ENCODE measurements at places on chromosomes 3 and 15.

- DNase-seq, result no peak
These were observed 979.0 kb downstream of the TUSC7 start for GRCh38 chr3:117688583-117688982.

GRCh38 chr3:52250122-52250521 lies 4.6 kb downstream of the PPM1M start:
- no peak for DNase-seq

DNA sequence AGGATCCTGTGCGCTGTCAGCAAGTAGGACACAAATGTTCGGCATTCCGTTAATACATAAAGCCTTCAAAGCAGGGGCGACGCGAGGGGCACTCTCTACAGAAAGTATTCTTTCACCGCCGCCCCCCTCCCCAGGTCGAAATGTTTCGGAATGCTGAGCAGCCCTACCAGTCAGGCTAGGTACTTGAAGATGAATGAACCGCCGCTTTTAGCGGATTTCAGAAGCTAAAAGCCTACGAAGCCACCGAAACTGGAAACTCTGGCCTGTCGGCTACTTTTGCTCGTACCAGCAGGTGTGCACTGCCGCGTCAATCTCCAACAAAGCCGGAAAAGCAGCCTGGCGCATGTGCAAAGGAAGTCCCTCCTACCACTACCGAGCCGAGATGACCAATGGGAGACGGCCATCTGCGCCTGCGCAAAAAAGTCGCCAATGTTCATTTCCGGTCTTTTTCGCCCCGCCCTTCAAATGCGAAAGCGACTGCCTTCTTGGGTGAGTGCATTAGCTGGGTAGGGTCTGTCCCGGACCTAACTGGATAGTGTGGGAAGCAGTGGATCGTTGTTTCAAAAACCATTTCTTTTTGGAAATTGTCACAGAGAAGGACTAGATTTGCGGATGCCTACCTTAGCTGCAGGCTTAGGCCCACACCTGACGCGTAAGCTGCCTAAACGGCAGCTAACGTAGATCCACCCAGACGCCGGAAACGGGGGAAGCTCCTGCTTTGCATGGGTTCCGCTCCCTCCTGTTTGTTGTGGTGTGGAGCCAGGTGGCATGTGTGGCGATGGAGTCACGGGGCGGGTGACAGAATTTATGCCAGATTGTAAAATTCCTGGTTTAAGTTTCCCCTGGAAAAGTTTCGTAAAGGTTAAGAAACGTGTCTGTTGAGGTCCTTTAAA lies at the start of gene WDR5B:
TSS of gene WDR5B (minus strand) at position 301 of the 893 bp plus-strand sequence. CDS start 534 bp downstream, outside the sequence.
- DNase-seq, result peak; percentile 97

DNA sequence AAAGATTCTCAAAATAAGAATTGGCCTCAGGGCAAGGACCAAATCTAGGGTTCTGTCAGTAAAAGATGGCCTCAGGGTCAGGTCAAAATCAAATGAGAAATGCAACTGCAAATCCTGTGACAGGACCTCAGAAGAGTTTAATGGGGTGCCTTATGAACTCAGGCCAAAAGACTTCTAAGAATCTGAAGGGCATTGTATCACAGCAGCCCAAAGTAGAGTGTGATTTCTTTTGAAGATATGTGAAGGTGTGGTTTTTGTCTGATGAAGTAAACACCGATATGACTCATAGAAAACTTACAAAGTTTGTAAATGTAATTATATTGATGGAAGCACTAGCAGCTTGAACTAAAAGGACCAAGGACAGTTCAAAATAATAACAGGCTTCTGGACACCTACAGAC lies 966.1 kb downstream of the AGBL1 start:
- no peak for DNase-seq

DNA sequence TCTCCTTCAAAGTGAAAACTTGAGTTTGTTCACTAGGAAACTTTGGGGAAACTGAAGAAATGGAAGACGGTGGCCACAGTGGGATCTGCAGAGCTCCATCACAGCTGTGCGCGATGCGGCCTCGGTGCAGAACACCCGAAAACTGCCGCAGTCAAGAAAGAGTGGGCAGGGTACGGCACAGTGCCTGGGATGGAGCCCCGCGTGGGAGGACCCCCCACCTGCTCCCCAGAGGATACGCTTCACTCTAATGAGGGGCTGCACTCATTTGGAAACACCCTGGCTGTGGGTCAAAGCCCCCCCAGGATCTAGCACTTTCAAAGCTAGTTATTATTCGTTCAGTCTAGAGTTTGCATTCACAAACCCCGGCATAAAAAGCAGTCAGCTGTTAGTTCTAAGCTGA lies 9.5 kb downstream of the ADAMTS17 start:
- no peak for DNase-seq

DNA sequence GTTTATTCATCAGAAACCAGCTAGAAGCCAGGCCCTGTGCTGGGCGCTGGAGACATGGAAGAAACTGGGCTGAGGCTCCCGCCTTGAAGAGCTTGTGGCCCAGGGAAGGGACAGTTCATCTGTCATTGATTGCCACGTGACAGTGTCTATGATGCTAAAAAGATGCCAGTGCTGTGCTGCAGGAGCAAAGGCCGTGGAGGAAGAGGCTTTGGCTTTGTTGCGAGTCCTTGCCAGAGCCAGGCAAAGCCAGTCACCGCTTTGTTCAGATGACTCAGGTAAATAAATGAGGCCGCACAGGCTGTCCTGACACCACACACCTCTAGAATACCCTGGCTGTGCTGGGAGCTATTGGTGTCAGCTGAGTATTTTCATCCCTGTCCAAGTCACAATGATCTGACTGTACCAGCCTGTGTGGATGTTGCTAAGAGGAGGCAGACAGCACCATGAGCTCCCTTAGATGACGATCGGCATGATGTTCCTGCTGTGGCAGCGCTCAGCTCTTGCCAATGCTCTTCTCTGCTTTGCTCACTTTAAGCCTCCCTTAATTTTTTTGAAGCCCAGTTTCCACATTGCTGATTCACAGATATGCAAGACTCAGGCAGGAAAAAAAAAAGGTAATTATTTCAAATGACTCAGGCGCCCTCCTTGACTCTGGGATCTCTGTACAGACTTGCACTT lies 77.5 kb downstream of the CCNL1 start:
- DNase-seq, result no peak

All from BE2C (cell line).